Right cardiac atrium (tissue), 5 donors: ENCODE measurements at places on chromosomes 5 and 9. TPM values are rescaled to one million over a fixed set of nuclear protein-coding genes. Genes with fewer than 3 reads are reported as not detected.
A peak's percentile ranks its signal among the peaks of the same experiment; 100 is the strongest.

DNA sequence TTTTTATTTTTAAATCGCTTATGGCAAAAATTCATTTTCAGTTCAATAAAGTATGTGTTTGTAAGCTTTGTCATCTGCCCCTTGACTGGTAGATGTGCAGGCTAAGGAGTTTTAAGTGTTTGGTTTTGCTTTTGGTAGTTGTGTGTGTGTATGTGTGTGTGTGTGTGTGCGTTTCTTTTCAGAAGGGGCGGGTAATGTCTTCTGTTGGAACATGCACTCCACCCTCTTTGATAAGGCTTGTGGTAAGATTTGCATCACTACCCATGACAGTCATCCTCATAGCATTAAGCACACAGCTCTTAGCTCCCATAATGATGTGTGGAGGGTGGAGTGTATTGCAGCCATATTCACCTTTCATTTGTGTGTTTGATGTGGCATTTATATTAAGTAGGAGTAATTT lies 92.1 kb upstream of the FSD1L start:
- DNase-seq = no peak

DNA sequence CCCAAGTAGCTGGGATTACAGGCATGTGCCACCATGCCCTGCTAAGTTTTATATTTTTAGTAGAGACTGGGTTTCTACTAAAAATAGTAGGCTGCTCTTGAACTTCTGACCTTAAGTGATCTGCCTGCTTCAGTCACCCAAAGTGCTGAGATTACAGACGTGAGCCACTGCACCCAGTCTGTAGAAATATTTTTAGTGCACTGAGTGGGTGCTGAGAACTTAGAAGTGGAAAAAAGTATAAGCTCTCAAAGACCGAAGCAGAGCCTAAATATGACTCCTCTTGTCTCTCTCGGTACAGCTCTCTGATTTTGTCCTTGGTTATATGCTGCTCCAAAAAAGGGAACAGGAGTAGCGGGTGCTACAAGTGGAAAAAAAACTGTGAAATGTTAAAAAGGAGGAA lies 353.8 kb upstream of the IZUMO3 start:
- DNase-seq = no peak

Gene MFAP3
- total RNA-seq = 24.0 TPM

- DNase-seq = no peak
Measured at GRCh38 chr5:114192108-114192507, 169.8 kb upstream of the KCNN2 start.

Gene POLR1E
- 13.0 TPM for total RNA-seq

DNA sequence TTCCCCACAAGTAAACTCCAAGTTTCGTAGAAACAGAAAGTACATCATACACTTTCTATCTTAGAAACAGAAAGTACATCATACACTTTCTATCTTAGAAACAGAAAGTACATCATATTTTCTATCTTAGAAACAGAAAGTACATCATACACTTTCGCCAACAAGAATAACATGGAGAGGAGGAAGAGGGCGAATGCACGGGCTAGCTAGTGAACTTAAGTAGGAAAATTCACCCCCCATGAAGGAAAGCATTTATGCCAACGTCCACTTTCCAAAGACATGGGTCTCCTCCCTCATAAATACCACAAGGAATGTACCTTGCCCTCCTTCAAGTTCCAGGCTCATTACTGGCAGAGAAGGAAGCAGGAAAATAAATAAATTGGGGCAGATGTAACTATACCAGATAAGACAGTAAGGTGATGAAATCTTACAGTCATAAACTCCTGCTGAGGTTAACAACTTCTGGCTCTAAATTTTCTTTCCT lies 64.7 kb downstream of the FRMD3 start:
- no peak for DNase-seq

GRCh38 chr9:128098297-128099230 lies 29.0 kb downstream of the PTGES2 start:
- DNase-seq = peak; percentile 94

GRCh38 chr9:117414220-117414905 lies 494 bp downstream of the ASTN2 start:
- peak; percentile 30 for DNase-seq

DNA sequence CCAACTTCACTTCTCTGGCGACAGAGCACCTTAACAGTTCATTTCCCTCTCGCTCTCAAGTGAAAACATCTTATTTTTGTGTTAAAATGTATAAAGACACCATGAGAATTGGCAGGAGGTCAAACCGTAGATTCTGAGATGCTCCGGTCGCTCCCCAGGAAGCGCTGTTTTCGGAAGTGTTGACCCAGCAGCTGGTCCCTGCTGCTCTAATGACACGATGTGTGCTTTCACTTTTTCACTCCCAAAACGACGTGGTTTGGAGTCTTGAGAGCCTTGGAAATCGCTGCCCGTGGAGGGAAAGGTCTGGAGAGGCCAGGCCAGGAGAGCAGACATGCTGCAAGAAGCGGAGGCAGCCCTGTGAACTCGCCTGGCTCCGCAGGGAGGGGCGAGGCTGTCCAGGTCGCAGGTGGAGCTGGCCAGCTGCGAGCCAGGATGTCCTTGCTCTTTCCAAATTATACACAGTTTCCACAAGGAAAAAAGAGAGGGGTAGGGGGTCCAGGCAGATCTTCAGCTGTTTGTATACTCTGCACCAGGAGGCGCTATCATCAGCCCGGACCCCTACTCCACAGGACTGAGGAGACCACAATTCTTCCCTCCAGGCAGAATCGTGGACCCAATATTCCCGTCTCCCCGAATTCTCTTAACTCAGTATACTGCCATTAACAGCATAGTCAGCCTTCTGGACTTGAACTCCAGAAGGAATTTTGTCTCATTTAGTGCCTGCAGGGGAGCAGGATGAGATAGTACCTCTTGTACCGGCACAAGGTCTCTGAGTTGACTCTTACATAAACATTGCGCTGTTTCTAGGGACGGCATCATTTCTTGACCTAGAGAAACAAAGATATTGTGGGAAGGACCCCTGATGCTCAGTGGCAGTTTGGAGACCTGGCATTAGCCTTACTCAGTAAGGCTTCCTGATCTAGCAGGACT lies 248.6 kb upstream of the ANKRD55 start:
- peak; percentile 74 for DNase-seq

DNA sequence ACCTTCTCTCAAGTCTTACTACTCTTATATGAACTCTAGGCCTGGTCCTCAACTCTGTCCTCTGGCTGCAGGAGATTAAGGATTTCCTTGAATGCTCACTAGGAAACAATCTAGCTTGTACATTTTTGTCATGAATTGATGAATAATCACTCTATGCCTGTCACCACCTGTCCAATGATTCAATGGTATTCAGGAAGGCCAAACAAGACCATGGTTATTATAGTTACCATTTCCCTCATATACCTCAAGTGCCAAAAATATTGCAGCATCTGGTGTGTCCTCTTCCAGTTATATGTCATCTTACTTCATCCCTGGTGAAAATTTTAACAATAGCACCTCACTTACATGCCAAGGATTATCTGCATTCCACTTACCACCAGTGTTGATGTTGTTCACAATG lies 179.0 kb upstream of the MOCS2 start:
- DNase-seq = no peak

- DNase-seq = no peak
Measured at GRCh38 chr5:98905857-98906688, 22.7 kb downstream of the CHD1 start.

DNA sequence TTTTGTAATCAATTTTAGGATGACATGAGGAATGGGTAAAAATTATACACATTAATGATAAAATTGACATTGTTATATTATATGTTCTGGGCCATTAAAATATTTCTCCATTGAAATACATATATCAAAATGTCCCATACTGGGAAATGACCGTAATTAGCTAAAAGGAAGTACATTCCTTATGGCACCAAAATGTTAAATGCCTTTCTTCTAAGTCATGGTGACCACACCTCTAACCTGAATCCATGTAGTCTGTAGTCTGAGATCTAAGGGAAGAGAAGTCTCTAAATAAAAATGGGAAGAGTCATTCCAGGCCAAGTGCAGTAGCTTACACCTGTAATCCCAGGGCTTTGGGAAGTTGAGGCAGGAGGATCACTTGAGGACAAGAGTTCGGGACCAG lies 10.0 kb upstream of the GDA start:
- DNase-seq = no peak
